ENCODE measurements at places on chromosomes 16 and 17.

DNA sequence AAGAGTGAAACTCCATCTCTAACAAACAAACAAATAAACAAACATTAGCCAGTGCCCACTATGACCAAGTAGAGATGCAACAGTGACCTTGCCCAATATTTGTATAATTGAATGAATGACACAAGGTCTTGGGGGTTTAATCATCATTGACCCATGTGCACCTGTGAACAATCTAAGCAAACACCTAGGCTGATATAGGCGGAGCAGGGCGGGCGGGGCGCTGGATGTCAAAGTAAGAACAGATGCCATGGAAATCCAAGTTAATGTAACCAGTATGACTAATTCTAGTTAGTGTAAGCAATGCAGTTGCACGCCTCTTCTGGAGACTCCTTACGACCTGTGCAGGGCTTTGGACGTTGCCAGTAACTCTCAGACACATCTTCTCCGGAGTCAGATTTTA lies 17.6 kb downstream of the RCVRN start:
- DNase-seq = no peak

GRCh38 chr16:12468552-12468951 lies 335.1 kb downstream of the CPPED1 start:
- no peak for DNase-seq

DNA sequence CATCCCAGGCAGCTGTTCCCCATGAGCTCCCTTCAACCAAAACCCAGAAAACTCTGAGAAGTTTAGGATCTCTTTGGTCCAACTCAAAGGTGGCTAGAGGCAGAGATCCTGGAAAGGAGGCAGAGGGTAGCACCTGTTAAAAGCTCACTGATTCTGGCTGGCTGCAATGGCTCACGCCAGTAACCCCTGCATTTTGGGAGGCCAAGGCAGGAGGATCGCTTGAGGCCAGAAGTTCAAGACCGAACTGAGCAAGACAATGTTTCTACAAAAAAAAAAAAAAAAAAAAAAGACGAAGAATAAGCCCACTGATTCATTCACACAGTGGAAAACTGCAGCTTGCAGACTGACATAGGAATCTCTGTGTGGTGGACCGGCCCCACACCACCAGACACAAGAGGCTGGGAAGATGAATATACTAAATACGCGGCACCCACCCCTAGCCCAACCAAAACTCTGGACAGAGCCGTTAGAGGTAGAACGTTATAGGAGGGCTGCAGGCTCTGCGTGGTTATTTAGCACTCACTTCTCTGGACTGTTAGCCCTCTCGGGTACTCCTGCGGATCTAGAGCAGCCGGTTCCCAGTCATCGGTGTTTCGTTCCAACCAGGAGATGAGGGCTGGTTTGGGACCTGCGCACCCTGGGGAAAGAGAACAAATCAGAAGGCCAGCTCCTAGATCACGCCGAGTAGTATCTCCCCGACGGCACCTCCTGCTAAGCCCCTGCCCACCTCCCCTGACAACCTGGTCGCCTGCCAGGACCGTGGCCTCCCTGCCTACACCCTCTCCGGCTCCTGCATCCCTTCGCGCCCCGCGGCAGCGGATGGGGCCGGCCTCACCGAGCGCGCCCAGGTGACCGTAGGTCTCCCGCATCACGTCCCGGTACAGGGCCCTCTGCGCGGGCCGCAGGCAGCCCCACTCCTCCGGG lies 925 bp downstream of the ZNF689 start:
- peak; percentile 30 for DNase-seq

- no peak for DNase-seq
Measured at GRCh38 chr16:87689956-87690465, 75.8 kb downstream of the KLHDC4 start.

- DNase-seq = no peak
Measured at GRCh38 chr17:35374766-35375344, 1.4 kb upstream of the SLFN11 start.
